ENCODE measurements at places on chromosomes 12 and 14. TPM values are rescaled to one million over a fixed set of nuclear protein-coding genes. Genes with fewer than 3 reads are reported as not detected.

- DNase-seq: no peak
These were observed 4.6 kb upstream of the RD3L start for GRCh38 chr14:103946975-103947374.

- no peak for DNase-seq
These were observed 74.9 kb downstream of the RBM19 start for GRCh38 chr12:113891167-113891692.

The IL31 gene
- not detected for total RNA-seq

DNA sequence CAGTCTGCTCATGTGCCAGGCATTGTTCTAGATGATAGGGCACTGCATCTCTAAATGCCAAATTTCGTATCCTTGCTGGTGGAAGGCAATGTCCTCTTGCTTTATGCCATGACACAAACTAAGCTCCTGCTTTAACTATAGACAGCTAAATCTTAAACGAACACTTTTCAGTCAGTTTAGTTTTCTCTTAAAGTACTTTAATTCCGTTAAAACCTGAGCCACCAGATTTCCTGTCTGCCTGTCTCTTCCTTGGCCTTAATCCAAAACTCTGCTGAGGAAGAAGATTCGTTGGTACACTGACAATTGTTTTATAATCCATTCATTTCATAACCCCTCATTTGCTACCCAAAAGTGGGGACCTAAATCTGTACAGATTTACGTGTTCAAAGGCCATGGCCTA lies 194.4 kb upstream of the BCL2L14 start:
- no peak for DNase-seq

GRCh38 chr12:34208331-34209258 lies 186.3 kb downstream of the ALG10 start:
- no peak for DNase-seq

- peak; percentile 88 for DNase-seq
These were observed 1.8 kb downstream of the COX6A1 start for GRCh38 chr12:120439646-120440247.

DNA sequence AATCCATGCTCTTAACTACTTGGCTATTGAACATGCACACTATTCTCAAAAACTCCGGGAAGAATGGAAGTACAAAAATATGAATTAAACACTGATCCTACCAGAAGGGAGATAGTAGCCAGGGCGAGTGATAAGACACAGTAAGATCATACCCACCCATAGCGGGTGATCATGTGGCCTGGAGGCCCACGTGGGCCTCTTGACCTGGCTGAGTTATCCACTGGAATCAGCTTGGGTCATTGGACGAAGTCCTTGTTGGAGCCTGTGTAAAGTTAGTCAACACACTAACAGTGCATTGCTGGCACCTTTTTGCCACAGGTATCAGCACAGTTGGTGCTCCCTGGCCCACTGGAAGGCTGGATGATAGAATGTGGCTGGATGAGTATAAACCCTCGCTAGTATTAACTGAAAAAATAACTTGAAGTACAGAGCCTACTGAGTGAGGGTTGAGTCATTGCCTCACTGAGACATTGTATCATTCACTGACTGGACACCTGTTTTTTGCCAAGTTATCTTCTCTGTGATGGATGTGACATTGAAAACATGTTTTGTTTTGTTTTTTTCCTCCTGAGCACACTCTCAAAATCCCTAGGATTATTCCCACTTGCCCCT lies 149.2 kb upstream of the FUT8 start:
- DNase-seq: no peak

The MYF6 gene
- total RNA-seq: not detected

DNA sequence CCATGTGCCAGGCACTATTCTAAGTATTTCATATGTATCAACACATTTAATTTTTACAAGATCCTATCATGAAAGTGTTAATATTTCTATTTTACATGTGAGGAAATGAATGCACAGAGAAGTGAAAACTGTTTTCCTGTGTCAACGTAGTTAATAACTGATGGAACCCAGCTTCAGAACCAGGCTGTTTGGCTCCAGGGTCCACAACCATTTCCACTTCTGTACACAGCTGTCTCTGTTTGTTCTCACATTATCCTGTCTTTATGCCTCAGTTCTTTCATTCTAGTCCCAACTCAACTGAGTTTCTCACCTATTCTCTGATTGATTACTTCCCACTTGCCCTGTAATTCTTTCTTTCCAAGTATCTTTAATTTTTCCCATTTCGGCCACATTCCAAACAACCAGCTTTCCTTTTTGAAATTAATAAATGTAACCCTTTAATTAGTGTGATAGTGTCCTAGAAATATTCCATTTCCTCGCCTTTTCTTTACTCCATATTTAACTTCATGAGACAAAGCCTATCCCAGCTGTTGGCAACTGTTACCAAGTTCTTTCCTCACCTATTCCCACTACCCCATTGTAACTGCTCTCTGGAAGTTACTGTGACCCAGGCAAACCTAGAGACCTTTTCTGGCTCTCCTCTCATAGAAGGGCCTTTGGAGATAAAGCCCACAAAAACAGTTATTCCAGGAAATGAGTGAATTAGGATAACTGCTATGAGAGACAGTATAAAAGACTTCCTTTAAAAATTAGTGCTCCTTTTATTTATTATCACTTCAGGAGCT lies 218.7 kb downstream of the RASSF9 start:
- DNase-seq: no peak

The CMTM5 gene
- not detected for total RNA-seq

DNA sequence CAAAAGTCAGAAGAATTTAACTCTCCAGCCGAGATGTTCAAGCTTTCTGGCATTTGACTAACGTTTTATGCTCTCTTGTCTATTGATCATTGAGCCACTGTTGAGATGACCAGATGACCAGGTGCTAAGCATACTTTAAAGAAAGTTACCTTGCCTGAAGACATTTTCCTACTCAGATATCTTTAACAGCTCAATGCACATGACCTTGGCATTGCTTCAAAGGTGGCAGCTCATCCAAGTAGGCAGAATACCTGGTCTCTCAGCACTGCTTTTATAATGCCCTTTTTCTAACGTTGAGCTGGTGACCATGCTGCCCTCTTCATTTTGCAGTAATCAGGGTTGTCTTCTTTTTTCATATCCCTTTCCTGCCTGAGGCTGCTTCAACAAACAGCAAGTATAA lies 358.1 kb downstream of the RAD51B start:
- no peak for DNase-seq

DNA sequence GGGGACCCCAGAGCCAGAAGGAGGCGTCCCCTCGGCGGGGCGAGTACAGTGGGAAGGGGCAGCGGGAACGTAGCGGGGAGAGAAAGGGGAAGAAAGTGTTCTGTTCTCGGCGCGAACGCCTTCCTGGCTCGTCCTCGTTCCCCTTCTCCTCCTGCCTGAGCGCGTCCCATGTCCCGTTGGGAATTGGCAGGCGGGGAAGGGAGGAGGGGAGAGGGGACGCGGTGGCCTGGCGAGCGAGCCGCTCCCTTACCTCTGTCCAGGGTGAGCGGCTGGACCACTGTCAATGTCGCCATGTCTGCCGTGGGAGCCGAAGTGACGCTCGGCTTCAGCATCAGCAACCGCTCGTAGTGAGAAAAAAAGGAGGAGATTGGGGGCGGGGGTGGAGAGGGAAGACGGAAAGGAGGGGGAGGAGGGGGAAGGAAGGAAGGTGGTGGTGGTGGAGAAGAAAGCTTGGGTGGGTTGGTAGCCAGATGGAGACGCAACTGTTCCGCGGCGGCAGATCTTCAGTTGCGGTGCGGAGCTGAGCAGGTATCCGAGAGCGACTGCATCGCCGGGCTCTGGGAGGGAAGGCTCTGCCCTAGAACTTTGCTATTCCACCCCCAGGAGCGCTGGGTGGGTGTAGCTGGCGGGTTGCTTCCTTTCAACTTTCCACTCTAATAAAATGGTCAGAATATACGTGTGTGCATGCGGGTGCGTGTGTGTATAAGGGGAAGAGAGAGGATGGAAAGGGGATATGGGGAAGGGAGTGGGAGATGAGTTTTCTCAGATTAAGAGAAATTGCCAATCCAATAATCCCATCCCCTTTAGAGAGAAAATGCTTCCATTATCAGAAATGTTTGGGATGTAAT lies at the start of gene LIN7A:
TSS of gene LIN7A (minus strand) at position 544 of the 848 bp plus-strand sequence. CDS start at position 332, 212 bp downstream.
- no peak for DNase-seq

The PYGL gene
- total RNA-seq: 0.91 TPM

DNA sequence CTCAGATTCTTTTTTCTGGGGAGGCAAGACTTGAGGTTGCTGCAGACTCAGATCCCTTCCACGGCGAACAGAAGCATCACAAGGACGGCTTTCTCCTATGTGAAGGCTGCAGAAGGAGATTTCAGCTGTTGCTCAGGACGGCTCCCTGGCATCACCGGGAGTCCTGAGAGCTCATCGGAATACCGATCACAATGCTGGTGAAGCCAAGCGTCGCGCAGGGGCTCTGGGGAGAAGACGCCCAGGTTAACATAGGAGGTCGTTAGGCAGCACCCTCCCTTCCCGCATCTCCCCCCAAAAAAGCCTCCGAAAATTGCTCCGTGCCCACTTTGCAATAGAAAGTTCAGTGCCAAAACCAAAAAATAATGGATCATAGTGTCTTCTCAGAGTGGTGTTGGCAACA lies 127.2 kb upstream of the TMEM132D start:
- DNase-seq: no peak

GRCh38 chr12:116453631-116454030 lies 105.5 kb upstream of the MAP1LC3B2 start:
- DNase-seq: no peak

- DNase-seq: no peak
These were observed 128.0 kb downstream of the BCAT1 start for GRCh38 chr12:24820872-24821271.

DNA sequence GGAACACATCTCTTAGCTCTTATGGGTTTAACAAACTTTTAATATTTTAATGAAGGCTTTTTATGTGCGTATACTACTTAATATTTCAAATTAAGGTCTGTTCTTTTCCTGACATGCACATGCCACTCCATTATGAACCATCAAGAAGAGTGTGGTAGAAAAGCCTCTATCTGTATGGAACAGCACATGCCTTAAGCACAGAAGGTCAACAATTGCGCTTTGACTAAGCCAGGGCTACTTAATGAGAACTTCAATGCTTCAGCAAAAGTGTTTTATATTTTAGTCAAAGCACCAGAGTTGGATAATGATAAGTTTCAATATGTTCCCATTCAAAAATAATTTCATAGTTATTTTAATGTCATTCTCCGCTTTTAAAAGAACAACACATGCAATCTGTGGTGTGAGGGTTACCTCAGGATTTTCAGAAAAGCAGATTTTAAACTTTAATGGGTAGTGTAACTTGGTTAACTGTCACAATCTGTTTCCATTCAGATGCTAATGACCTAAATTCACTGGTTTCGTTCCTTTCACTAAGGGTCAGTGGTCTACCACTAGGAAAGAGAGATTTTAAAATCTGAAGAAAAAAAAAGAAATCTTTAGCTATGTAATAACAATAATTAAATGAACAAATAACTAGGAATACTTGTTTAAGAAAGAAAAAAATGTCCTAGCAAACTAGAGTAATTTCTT lies 193.4 kb upstream of the NOVA1 start:
- DNase-seq: no peak

- no peak for DNase-seq
These were observed 8.2 kb upstream of the ZNF740 start for GRCh38 chr12:53172352-53172751.

The SLC5A8 gene
- total RNA-seq: not detected

DNA sequence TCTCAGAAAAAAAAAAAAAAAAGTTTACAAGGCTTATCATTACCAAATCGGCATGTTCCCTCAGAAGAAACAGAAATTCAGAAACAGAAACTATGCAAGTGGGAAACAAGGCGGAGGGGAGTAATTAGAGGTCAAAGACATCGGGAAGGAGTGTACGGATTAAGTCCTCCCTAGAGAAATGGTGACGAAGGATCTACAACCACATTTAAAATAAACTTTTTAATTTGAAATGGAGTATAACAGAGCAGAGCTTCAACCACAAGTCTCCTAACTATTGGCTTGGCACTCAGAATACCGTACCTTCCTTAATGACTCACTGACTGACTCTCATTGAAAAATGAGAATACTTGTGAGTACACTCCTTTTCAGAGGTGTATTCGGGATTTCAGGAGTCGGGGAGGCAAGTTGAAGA lies 908 bp downstream of the ENTPD5 start:
- no peak for DNase-seq

- no peak for DNase-seq
These were observed 50.1 kb downstream of the SLC2A13 start for GRCh38 chr12:40055776-40056175.

DNA sequence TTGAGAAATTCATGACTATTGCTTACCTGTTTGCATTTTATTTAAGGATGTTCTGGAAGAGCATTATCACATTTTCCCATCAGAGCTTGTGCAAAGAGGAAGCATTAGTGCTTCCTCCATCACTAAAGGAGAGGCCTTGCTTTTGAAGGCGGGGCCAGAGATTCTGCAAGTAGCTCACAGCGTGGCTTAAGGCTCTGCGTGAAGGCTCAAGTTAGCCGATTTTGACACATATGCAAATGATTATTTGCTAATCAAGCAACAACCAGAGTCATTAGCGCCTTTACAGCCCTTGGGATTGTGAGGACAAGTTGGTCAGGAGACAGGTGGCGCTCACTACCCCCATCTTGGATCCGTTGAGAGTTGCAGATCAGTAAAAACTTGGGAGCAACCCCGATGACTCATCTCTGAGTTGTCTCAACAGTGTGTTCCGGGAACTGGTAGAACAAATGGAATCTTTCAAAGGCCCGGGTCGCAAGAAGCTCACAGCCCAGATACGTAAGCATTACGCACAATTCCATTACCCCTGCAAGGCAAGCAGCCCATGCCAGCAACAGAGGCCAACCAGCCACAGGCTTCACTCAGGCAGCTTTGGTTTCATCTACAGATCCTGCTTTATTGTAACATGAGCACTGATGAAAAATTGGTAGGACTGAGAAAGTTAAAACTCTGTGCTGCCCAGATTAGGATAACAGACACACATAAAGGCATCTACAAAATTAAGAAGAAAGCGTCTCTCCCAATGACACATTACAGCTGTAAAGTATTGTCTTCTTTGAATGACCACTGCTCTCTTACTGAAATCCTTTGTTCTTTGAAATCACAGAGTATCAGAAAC lies 34.9 kb upstream of the SPTSSA start:
- DNase-seq: no peak

DNA sequence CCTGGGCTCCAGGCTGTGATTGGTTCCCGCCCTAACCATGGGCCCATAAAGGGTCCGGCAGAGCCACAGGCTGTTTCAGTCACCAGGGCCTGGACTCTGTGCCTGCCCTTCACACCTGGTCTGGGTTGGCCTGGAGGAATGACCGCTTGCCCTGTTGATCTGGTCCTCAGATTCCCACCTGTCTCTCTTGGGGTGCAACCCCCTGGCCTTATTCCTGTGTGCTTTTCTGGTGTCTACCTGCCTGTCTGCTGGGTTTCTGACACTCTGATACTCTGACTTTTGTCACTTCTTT lies 2.9 kb upstream of the KRT83 start:
- DNase-seq: no peak

- DNase-seq: no peak
These were observed 9.0 kb downstream of the ADCY6 start for GRCh38 chr12:48779869-48780268.

DNA sequence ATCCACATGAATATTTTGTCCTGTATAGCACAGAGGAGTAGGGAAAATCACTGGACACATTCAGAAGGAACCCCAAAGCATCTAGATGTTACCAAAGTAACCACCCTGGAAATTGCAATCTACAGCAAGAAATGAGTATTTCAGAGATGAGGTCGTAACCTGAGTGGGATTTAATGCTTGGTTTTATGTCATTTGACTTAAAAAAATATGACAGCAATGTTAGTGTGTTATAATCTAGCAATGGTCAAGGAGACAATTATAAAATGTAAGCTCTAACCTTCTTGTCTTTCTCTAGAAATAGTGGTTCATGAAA lies 256.6 kb downstream of the NAV3 start:
- no peak for DNase-seq

- peak; percentile 22 for DNase-seq
These were observed 221.8 kb upstream of the RTL1 start for GRCh38 chr14:101125313-101125712.

- peak; percentile 57 for DNase-seq
These were observed at the start of gene GSG1 for GRCh38 chr12:13103391-13104033. TSS of gene GSG1 (minus strand) at chr12:13103667. CDS start at chr12:13103512, 155 bp downstream.
